GM19239 (cell line): ENCODE measurements at places on chromosomes 13 and 19.
A peak's percentile ranks its signal among the peaks of the same experiment; 100 is the strongest.

DNA sequence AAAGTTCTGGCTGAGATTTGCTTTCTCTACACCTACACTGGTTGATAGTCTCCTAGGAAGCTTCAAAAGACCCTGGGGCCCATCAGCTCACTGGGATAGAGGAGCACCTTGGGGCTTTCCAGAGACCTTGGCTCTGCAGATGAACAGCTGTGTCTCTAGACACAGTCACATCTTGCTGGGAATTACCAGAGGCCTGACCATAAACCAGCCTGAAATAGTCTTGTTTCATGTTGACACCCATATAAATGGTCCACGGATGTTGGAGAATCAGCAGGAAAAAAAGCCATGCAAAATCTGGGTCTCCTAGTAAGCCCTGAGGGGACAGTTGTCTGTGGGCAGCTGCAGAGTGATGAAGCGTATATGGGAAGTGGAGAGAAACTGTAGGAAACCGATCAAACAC is 207.6 kb downstream of the DNAJC15 start:
- no peak for DNase-seq

DNA sequence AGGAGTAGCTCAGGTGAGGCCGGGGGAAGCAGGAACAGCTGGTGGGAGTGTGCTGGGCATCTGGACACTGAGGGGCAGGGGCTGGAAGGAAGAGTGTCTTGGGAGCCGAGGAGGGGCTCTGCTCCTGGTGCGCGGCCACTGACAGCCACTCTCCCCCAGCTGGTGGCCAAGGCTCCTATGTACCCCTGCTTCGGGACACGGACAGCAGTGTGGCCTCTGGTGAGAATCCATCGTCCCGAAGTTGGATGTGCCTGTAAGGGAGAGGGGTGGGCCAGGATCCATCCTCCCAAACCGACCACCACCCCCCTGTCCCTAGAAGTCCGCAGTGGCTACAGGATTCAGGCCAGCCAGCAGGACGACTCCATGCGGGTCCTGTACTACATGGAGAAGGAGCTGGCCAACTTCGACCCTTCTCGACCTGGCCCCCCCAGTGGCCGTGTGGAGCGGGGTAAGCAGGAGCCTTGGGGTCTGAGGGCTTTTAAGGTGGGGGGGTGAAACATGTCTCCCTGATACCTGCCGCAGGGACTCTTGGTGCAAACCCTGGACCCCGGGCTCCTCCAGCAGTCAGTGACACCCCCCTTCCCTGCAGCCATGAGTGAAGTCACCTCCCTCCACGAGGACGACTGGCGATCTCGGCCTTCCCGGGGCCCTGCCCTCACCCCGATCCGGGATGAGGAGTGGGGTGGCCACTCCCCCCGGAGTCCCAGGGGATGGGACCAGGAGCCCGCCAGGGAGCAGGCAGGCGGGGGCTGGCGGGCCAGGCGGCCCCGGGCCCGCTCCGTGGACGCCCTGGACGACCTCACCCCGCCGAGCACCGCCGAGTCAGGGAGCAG is 2.0 kb upstream of the USF2 start:
- no peak for DNase-seq

DNA sequence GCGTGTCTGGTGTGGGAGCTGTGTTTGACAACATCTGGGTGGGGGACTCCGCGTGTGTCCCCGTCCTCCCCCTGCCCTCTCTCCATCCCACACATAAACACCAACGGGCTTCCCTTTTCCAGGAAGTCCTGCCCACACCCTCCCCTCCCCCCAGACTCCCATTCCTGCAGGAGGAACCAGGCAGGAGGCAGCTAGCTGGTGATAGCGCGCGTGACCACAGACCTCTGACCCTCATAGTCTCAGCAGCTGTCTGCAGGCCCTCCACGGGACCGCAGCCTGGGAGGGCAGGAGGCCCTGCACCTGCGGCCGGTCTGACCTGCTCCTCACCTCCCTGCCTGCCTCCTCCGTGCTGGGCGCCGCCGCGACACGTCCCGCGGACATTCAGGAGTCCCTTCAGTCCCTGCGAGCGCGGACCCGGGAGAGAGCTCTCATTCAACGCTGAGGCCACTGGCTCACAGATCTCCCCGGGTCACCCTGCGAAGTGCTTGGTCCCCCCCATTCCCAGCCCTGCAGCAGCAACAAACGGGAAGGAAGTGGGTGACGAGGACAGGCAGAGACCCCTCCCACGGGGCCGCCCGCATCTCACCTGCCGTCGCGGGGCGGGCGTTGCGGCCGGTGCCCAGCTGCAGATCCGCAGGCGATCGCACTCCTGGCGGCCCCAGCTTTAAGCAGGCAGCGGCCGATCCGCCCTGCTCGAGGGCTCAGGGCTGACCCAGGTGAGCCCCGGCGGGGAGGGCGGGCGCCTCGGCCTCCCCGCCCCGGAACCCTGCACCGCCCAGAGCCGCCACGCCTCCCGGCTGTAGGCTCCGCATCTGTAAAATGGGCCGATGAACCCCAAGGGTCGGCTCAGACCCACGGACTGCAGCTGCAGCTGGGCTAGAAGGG is 1.1 kb upstream of the ACP5 start:
- no peak for DNase-seq

GRCh38 chr13:72101768-72102400 is 234.9 kb upstream of the DACH1 start:
- DNase-seq, result no peak

DNA sequence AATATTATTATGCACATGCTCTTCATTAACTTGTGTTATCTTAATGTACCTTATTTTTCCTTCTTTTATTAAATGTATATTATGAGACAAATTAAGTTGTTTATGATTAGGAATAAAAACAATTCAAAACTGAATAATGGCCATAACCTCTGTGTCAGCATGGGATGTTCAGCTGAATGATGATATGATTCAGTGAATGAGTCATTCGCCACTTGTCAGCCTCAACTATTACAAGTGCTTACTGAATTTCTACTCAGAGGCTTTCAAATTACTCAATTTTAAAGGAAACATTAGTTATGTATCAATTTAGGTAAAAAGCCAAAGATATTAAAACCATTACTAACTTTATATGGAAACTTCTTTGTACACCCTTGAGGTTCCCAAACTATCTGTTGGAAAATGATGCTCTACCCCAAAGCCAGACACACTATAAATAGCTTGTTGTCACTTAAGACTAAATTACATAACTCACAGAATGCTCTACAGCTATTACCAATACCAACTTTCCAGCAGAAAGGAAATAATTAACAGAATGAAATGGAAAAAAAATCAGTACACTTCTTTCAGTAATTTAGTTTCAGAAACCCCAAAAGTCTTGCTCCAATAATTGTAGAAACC is 14.4 kb downstream of the LIG4 start:
- DNase-seq, result no peak

- no peak for DNase-seq
Measured at GRCh38 chr13:26623125-26623524, 65.6 kb downstream of the WASF3 start.

- DNase-seq, result no peak
Measured at GRCh38 chr13:52399046-52399445, 6.9 kb downstream of the THSD1 start.

GRCh38 chr13:99605420-99606323 is 104.4 kb downstream of the TM9SF2 start:
- peak; percentile 28 for DNase-seq

DNA sequence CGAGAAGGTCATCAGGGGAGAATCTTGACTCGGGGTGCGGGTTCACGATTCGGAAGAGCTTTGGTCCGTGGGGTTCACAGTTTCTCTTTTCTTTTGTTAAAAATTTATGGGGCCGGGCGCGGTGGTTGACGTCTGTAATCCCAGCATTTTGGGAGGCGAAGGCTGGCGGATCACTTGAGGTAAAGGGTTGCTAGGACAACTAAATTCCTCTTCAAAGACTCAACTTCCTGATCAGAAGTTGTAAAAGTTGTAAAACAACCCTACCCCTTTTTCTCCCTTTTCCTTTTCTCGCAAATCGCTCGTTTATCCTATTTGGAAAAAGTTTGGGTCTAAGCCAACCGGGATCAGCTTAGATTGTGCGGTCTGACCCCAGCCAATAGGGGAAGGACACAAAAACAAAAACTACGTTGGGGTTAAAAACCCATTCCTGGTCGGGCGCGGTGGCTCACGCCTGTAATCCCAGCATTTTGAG is 673 bp downstream of the ZNF486 start:
- DNase-seq, result no peak

GRCh38 chr13:79549355-79550106 is 68.6 kb downstream of the NDFIP2 start:
- DNase-seq, result no peak

- DNase-seq, result no peak
Measured at GRCh38 chr13:50198508-50198907, 183.3 kb downstream of the KCNRG start.

DNA sequence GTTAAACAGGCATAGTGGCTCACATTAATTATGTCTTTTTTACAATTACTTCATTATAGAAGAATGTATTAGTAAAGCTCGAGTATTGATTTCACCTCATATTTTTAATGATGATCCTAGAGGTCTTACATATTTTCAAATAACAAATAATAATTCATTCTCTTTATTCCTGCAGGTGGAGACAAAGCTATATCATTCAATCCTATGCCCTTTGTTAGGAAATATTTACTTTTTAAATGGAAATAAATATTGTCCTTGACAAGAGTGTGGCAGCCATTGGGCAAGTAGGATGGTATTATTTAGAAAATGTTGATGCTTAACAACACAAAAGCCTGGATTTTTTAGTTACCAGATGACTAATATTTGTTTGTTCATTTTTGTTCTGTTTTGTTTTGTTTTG is 127.6 kb downstream of the COG6 start:
- DNase-seq, result no peak

- no peak for DNase-seq
Measured at GRCh38 chr13:47932950-47933923, 67.8 kb downstream of the SUCLA2 start.

DNA sequence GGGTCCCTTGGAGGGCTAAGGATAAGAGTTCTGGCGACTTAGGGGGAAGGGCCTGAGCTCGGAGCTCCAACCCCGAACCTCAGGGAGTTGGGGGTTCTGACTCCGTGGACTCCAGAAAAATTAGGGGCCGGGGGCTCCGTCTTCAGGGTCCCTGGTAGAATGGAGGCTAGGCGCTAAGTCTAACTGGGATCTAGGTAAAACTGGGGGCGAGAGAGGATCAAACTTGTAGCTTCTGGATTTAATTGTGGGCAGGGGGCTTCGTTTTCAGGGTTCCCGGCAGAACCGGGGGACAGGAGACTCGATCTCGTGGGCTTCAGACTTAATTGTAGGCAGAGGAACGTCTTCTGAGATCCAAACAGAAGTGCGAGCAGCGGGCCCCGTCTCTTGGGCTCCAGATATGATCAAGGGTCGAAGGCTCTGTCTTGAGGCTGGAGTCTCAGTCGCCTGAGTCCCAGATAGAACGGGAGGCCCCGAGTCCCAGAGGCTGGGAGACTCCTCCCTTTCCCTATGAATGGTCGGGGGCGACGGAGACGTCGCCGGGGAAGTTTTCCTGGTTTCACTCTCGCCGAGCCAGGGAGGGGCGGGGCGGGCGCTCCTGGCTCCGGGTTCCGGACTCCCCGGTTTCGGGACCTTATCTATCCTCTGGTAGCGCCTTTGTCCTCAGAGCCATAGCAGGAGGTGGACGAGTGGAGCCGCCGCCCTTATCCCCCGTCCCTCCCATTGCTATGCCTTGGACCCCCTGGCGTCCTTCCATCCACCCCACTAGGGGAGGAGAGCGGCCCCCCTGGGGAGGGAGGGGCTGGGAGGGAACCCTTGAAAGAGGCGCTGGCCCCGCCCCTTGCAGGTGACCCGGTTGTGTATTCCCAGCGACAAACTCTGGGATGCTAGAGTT is 1.3 kb downstream of the NECTIN2 start:
- DNase-seq, result no peak

GRCh38 chr13:71399631-71400215 is 467.3 kb downstream of the DACH1 start:
- no peak for DNase-seq

- no peak for DNase-seq
Measured at GRCh38 chr19:27671876-27672275, 1541.1 kb downstream of the UQCRFS1 start.

DNA sequence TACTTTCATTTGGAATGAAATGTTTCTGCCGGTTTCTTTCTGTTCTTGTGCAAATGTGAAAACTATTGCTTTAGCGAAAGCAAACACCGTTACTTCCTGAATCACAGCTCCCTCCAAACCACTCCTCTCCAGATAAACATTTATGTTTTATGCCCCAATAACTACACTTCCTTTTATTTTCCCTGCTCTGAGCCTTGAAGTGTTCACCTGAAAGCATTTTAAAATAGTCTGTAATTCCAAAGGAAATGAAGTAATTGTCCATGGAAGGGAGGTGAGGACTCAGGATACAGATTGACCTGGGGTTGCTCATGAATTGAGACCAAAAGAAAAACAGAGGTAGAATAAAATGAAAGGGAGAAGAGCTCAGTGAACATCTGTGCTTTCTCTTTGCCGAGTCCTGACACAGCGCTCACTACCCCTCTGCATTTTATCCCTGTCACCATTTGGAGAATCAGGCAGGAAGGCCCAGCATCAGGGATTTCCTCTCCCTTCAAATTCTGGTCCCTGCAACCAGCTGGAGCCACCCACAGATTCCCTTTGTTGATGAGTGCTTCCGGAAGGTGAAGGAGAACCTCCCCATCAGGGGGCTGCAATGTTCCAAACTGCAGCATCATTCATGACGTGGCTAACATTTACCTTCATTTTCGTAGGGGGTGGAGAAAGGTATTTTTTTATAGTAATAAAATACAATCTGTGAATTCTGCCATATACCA is 171.9 kb downstream of the ITGBL1 start:
- DNase-seq, result no peak

- no peak for DNase-seq
Measured at GRCh38 chr13:45879666-45880065, 28.1 kb upstream of the SIAH3 start.
